ENCODE measurements at places on chromosomes 13 and 19. TPM values are rescaled to one million over a fixed set of nuclear protein-coding genes. Genes with fewer than 3 reads are reported as not detected.

The GPR12 gene
- polyA plus RNA-seq, result 0.27 TPM

The SIGLEC12 gene
- polyA plus RNA-seq, result not detected

The CNN1 gene
- 62.8 TPM for polyA plus RNA-seq

The IGFL3 gene
- polyA plus RNA-seq, result 0.28 TPM

The ZNF426 gene
- 2.9 TPM for polyA plus RNA-seq

The NDUFA11 gene
- polyA plus RNA-seq, result 1,037 TPM

The PDCD5 gene
- polyA plus RNA-seq, result 33.0 TPM

The ZBTB32 gene
- 0.17 TPM for polyA plus RNA-seq

The CPB2 gene
- polyA plus RNA-seq, result not detected

The OR7A5 gene
- not detected for polyA plus RNA-seq

The VSTM2B gene
- polyA plus RNA-seq, result 1.6 TPM

The GRIN2D gene
- 2.2 TPM for polyA plus RNA-seq

The PGPEP1 gene
- 17.0 TPM for polyA plus RNA-seq

The KLK12 gene
- polyA plus RNA-seq, result not detected

The MISP gene
- polyA plus RNA-seq, result 0.52 TPM

The MAST3 gene
- polyA plus RNA-seq, result 3.4 TPM

The MCEMP1 gene
- 0.13 TPM for polyA plus RNA-seq

The CEACAM20 gene
- not detected for polyA plus RNA-seq

The PVR gene
- 14.8 TPM for polyA plus RNA-seq

The TJP3 gene
- polyA plus RNA-seq, result 30.2 TPM

The IL4I1 gene
- polyA plus RNA-seq, result 0.41 TPM

The MAP4K1 gene
- polyA plus RNA-seq, result 22.0 TPM

The ADAT3 gene
- 9.8 TPM for polyA plus RNA-seq

The CYP4F11 gene
- polyA plus RNA-seq, result not detected

The UNC13A gene
- polyA plus RNA-seq, result 15.8 TPM

The CLEC11A gene
- polyA plus RNA-seq, result 17.4 TPM

The EEF1AKMT1 gene
- polyA plus RNA-seq, result 3.1 TPM
